ENCODE measurements at places on chromosomes 6 and 20.
A peak's percentile ranks its signal among the peaks of the same experiment; 100 is the strongest.

- DNase-seq: peak; percentile 69
Observed at GRCh38 chr20:38321959-38322598, 18.1 kb downstream of the BPI start.

- peak; percentile 69 for DNase-seq
Observed at GRCh38 chr6:161379834-161380582, 106.1 kb upstream of the AGPAT4 start.

DNA sequence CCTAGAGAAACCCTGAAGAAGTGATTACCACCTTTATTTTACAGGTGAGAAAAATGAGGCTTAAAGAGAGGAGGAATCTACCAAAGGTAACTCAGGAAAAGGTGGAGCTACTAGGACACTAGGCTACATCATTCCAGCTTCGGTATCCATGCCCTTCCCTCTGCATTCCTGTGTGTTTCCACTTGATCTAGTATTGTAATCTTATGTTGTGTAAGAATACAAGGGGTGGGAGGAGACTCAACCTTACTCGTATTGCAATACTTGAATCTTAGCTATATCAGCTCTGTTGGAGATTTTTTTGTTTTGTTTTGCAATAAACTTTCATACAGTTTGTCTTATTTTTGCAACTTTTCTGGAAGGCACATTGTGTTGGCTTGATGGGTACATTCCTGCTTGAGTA is 742.4 kb downstream of the PTPRT start:
- DNase-seq: no peak

GRCh38 chr20:61251529-61252393 is at the start of gene CDH4:
Gene CDH4, plus strand, starts transcription at chr20:61252261.
- DNase-seq: no peak

DNA sequence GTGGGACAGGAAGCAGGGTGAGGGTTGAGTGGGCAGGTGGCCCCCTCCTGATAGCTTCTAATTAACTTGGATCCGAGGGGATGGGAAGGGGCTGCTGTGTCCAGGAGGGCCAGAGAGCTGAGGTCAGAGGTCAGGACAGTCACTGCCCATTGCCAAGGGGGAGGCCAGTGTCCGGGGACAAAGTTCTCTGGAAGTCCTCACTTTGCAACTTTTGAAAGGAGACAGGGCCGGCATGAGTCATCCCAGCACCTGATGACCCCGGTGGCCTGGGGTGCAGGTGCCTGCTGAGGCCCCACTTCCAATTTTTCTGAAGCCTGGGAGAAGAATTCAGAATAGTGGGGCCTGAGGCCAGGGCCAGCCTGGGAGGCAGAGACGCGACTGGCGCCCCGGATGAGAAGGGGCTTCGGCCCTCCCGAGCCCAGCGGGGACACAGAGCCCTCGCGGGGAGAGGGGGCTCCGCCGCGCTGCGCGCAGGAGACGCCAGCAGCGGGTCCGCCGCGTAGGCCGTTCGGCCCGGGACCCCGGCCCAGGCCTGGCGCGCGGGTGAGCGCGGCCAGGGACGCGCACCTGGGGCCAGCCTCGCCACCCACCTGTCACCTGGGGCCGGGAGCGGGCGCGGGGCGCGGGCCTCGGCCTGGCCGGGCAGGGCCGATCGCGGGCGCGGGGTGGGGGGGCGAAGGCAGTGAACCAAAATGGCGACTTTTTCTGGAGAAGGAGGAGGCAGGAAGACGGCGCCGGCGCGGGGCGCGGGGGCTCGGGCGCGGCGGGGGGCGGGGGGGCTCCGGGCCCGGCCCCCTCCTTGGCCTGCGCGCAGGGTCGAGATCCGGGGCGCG is 586 bp downstream of the ZNF512B start:
- DNase-seq: peak; percentile 54

All from hematopoietic multipotent progenitor cell treated with erythropoietin and hydrocortisone succinate and interleukin-3 and kit ligand, for 4 days (in vitro differentiated cells).